ENCODE measurements at places on chromosomes 16 and 17.

DNA sequence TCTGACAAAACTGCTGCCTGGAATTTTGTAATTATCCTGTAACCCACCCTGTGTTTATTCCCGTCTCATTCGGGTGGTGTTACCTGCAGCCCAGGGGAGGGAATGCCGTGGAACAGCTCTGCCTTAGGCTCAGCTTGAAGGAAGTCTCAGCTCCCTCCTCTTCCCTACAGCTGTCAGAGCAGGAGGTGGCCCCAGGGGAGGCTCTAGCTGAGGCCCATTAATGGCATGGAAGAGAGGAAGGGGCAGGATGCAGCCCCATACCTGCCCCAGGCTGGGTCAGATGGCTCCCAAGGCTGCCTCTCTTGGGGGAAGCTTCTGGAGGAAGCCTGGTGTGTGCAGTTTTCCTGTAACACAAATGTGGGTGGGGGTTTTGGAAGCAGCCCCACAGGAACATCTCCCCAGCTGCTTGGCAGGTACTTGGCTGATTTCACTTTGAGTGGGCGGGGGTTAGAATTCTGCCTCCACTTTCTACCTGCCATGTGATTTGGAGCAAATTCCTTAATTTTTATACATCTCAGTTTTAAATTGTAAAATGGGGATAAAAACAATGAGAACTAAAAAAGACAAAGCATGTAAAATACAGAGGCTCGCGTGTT lies 103.9 kb downstream of the MGAT5B start:
- no peak for DNase-seq

- no peak for DNase-seq
Observed at GRCh38 chr16:383326-384051, 1.7 kb upstream of the PGAP6 start.

DNA sequence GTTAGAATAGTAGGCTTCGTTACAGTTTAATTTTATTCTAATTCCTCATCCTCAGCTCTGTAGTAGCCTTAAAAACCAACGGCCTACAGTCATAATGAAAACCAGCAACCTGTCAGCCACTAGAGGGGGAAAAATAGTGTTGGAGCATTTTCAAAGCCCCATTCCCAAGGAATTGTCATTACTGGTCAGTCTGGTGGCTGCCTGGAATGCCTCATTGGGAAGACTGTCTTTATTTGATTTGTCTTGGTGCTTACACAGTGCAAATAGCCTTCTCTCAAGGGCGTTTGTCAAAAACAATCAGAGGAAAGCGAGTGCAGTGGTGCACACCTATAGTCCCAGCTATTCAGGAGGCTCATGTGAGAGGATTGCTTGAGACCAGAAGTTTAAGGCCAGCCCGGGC lies 4.7 kb downstream of the LPCAT2 start:
- no peak for DNase-seq

- DNase-seq: peak; percentile 61
Observed at GRCh38 chr17:69761767-69762321, 313.2 kb upstream of the KCNJ16 start.

DNA sequence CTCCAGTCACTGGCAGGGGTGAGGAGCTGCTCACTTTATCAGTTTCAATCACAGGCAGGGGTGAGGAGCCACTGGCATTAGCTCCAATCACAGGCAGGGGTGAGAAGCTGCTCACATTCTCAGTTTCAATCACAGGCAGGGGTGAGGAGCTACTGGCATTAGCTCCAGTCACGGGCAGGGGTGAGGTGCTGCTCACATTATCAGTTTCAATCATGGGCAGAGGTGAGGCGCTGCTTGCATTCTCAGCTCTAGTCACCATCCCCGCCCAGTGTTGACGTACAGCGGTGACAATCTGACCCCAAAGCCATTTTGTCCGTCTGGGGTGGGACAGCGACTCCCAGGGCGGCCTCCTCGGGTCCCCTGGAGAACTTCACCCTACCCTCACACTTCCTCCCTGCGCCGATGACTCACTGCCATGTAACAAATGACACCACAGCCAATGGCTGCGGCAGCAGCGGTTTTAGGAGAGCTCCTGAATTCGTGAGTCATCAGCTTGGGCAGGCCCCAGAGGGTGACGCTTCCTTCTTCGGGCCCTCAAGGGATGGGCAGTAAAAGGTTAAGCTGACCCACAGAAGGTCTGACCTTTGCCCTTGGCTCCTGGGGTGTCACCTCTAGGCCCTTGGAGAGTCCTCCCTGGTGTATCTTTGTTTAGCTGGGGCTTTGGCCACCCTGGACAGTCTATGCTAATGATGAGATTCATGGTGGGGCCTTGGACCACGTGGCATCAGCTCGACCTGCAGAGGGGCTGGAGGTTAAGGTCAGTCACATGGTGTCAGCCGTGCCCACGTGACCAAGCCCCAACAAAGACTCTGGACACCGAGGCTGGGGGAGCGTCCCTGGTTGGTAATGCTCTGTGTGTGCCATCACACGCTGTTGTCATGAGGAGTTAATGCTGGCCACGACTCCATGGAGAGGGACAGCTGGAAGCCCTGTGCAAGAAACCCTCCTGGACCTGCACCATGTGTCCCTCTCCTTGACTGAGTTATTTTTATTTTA lies 171.7 kb downstream of the C16orf95 start:
- peak; percentile 33 for DNase-seq

DNA sequence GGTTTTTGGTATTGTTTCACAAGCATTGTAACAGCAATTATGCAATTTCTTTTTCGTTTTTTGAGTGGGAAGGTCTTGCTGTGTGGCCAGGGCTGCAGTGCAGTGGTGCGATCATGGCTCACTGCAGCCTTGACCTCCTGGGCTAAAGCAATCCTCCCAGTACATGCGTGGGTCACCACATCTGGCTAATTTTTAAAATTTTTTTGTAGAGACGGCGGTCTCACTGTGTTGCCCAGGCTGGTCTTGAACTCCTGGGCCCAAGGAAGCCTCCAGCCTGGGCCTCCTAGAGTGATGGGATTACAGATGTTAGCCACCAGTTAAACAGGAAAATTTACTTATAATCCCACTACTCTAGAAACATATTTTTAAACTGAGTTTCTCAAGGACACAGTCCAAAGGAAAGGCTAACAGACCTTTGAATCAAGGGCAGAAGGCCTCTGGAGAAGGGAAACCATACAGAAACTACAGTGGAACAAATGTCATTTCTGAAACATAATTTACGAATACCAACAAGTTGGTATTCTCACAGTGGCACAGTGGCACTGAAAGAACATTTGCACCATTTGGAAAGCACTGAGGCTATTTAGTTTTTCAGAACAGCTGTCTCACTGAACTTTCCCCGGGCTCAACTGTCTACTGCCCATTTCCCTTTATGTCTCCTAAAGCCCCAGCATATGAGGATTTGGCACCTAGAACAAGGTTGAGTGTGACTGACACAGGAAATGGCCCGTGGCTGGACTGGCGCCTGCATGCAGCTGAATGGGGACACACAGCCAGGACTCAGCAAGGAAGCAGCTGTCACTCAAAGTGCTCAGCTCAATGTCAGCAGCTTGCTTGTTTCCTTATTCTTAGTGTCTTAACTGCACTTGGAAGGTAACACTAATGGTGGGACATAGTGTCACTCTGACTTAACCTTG lies 2.8 kb upstream of the PRKAR1A start:
- DNase-seq: no peak

DNA sequence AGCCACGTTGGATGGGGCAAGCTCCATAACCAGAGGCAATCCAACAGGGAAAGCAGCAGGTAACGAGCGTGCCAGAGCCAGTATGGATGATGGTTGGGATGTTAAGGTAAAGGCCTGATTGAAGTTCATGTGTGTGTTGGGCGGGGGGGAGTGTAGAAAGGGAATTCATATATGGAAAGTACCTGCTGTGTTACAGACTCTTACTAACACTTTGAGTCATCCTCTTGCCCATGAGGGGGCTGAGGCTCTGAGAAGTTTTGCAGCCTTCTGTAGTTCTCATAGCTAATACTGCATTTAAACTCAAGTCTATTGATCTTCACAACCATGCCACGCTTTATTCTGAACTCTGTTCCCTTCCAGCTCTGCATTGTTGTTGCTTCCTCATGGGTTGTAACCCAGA lies 28.5 kb downstream of the SYCE1L start:
- no peak for DNase-seq

DNA sequence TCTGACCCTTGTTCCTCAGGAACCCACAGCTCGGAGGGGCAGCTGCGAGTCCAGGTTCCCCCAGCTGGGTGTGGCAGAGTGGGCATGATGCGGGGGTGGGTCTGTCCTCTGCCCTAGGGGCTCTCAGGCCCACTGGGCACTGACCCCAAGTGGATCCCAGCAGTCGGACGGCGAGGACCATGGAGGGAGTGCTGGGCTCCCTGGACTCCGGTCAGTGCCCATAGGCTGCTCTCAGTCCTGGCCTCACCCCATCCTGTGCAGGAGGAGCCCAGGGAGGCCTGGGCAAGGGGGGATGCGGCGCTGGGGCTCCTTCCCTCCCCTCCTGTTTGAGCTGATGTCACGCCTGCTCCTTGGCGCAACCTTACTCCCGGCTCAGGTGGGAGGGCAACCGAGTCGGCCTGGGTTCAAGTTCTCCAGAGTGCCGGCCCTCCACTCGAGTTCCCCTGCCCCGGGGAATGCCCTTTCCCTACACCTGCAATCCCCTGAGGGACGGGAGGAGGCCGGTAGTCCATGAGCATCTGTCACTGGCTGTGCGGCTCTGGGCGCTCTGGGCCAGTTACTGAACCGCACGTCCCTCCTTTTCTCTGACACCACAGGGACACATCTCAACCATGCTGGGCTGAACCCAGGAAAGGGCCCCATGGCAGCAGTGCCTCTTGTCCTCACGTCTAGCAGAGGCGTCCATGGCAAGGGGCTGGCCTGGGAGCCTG lies 52.6 kb upstream of the ACSF3 start:
- DNase-seq: no peak

GRCh38 chr17:47987240-47987835 lies 16.4 kb downstream of the CDK5RAP3 start:
- DNase-seq: peak; percentile 20

DNA sequence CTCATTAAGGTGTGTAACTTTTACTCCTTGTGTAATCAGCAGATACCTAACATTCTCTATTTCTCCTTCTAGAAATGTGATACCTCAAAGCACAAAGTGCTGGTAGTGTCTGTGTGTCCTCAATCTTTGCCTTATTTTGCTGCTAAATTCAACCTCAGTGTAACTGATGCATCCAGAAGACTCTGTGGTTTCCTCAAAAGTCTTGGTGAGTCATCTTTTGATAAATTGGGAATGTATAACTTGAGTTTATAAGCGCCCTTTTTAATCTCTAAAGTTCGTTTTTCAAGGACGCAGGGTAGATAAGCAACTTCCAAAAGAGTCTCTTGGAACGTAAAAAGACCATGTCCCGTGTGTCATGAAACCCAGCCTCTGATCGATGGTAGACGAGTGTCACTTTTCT lies 10.2 kb downstream of the NARF start:
- DNase-seq: no peak

DNA sequence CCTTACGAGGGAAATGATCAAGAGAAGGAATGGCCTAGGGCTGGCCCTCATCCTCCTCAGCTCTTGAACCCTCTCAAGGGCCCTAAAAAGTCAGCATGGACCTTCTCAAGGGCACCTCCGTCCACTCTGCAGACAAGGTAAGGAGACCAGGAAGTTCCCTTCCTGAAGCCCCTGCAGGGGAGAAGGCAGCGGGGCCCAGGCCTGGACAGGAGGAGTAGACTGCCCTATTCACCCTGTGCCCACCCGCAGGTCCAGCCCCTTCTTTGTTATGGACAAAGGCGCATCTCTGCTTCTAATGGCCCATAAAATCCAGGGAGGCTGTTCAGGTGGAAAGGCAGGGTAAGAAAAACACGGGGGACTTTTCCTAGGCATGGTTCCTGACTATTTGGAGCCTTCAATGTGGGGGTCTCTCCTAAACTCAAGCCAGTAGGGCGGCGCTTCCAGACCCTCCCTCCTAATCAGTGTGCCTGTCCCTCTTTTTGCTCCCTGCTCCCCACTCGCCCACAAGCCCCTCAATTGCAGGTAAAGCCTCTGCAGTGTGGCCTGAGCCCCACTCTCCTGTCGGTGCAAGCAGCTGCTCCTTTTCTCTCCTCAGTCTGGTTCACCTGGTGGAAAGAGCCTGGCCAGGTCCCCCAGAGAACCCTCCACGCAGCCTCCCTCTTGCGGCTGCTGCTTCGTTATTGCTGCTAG lies 28.2 kb downstream of the AXIN2 start:
- no peak for DNase-seq

DNA sequence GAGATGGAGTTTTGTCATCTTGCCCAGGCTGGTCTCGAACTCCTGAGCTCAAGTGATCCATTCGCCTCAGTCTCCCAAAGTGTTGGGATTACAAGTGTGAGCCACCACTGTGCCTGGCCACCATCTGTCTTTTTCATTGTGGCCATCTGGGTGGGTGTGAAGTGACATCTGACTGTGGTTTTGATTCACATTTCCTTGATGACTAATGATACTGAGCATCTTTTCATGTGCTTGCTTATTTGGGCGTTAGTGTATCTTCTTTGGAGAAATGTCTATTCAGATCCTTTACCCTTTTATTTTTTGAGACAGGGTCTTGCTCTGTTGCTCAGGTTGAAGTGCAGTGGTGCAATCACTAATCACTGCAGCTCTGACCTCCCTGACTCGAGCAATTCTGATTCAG lies 53.9 kb upstream of the ERN1 start:
- DNase-seq: peak; percentile 38

DNA sequence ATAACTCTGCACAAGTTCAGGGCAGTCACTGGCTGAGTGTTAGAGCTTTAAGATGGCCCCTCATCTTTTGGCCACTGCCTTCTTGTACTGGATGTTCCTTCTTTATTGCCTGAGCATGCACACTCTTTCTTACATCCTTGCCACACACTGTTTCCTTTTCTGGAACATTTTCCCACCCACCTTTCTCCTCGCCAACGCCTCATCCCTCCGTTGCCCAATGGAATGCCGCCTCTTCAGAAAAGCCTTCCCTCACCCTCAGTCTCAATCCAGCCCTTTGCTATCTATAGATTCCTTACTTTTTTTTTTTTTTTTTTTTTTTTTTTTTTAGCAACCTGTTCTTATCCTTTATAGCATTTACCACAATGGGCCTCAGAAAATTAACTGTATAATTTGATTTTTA lies 47.9 kb upstream of the RBFOX1 start:
- DNase-seq: no peak

DNA sequence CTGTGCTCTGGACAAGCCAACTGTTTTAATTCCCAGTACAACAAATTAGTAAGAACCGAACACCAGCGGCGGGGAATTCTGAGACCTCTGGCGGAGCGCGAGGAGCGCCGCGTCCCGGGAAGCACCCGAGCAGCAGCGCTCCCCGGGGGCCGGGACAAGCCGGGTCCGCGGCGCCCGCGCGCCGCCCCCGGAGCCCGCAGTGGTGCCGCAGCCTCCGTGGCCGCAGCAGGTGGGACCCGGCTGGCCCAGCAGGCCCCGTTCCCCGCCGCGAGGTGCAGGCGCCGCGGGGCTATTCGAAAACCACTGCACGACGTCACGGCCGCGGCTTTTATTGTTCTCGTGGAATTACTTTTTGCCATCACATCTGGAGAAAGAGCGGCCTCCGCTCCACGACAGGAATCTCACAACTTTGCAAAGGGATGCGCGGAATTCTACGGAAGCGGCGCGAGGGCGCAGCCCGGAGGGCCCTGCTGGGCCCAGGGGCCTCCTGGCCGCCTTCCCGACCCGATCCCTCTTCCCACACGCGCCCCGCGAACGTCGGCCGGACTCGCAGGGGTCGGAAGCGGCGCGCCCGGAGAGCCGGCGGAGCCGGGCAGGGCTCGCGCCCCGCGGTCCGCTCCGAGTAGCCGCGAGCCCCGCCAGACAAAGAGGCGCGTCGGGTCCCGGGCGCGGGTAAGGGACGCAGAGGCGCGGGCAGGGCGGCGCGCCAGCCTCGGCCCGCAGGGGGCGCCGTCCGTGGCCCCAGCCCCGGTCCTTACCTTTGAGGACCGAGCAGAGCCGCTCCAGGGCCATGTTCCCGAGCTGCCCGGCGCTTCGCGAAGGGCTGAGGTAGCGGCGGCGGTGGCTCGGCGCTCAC lies 696 bp downstream of the NETO2 start:
- peak; percentile 76 for DNase-seq

All from GM03348 (cell line).